ENCODE measurements at places on chromosomes 5 and 9.
A peak's percentile ranks its signal among the peaks of the same experiment; 100 is the strongest.

DNA sequence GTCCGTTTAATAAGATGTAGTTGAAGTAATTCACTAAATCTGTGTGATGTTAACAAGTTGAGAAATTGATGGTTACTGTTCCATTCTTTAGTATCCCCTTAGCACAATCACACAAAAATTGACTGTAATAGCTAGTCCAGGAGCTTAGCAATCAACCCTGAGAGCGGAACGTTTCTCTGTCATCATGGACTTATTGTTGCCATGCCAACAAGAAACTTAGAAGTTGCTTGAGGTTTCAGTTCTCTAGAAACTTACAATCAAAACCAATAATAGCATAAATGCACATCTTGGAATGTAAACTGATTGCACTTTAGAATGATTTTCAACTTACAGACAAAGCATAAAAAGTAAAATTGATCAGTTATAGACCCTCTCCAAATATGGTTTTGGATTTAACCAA is 125.4 kb upstream of the ANKH start:
- no peak for DNase-seq

DNA sequence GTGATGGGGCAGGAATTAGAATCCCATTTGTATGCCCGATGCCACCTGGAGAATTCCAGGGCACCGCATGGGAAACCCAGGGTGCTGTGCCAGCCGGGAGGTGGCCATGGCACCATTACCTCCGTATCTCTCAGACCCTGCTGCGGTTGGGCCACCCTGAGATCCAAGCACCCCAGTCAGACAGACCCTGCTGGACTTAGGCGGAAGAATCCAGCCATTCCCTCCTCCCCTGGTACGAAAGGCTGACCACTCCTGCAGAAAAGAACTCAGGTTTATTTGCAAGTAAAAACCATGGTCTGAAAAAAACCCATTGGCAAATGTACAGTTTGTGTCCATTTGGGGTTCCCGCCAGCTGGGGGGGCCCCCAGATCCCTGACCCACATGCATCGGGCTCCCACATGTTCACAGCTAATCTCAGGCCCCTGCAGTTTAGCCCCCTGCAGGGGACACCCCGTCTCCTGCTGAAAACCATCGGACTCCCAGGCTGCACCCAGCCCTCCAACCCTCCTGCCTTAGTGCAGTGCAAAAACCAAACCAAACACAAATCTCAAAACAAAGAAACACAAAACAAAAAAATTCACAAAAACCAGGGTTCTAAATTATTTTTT is 23.6 kb upstream of the SARDH start:
- DNase-seq, result no peak

DNA sequence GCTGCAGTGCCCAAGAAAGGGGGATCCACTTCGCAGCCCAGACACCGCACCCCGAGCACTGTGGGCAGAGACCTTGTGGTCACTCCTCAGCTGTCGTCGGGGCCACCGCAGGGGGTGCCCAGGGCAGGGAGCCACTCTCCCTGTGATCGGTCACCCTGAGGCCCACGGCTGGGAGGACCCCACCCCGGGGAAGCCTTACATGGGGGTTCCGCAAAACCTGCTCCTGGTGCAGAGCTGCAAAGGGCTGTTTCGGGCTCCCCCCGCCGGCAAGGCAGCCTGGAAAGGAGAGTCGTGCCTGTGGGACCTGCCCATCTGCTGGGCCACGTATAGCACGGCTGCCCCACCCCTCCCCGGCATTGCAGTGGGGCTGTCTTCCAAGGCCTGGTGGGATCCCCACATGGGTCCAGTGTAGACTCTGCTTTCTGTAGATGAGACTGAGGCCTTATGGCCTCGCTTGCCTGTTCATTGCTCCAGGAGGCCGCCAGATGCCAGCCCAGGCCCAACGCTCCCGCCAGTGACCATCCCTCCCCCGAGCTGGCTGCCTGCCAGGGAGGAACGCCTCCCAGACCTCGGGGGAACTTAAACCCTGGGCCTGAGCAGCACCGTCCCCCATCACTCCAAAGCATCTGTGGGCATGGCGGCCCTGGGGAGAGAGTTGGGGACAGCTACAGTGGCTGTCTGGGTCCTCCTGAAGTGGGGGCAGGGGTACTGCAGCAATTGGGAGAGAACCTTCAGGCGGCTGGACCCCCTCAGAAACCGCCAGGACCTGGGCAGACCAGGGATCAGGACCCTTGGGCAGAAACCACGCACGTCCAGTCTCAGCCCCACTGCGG is 1.6 kb upstream of the DNLZ start:
- no peak for DNase-seq

DNA sequence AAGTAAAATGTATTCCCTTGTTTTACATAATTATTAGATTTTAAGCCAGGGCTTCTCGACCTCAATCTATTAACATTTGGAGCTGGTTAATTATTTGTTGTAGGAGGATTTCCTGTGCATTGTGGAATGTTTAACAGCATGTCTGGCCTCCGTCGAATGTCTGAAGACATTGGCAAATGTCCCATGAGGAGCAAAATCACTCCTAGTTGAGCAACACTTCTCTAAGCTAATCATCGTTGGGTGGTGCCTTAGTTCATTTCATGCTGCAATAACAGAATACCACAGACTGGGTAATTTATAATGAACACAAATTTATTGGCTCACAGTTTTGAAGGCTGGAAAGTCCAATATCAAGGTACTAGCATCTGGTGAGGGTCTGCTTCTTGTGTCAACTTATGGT is 13.4 kb upstream of the VPS13A start:
- peak; percentile 76 for DNase-seq

- DNase-seq, result peak; percentile 47
These were observed at the start of gene ARAP3 for GRCh38 chr5:141681695-141682641. Gene ARAP3, minus strand, starts transcription at chr5:141682230. Its CDS starts 1,744 bp downstream, at chr5:141680486.

DNA sequence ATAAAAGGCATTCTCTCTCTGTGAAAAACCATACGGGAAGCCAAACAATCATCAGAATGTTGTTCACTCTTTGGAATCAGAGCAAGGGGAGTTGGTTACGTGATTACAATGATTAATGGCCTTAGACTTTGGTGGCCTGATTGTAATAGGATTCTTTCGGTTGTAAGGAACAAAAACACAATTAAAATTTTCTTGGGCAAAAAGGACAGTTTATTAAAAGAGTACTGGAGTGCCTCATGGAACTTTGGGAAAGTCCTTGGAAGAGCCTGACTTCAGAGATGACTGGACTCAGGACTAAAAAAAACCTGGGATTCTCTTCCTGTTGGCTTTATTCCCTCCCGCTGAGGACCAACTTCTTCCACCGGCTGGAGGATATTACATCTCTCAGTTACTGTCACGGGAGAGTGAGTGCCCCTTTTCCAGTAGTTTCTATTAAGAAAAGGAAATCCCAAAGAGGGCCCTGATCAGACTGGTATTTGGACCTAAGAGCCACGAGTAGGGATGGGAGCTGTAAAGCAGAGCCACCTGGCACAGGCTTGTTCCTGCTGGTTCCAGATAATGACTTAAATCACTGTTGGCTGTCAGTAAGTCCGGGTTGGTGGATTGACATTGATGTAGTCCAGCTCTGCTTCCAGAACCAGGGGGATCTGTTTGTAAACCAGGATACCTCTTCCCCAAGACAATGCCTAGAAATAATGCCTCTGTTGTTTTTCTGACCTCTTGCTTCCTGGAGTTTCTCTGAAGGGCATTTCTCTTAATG is 53.9 kb downstream of the CFAP95 start:
- DNase-seq, result peak; percentile 30

GRCh38 chr5:107670087-107670931 is 428 bp downstream of the EFNA5 start:
- DNase-seq, result no peak

GRCh38 chr5:131514316-131515283 is 120.4 kb downstream of the RAPGEF6 start:
- no peak for DNase-seq

DNA sequence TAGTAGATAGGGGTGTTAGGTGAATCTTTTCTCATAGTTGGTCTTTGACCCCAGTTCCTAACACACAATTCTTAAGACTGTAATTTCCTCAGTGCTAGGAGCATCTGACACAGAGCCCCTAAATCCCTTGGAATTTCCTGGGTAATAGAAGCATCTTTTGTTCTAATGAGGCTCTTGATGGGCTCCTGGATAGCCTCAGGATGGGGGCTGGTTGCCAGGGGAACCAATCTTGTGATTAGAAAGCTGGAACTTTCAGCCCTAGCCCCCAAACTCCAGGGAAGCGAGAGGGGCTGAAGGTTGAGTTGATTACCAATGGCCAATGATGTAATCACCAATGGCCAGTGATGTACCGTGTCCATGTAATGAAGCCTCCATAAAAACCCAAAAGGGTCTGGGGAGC is 44.5 kb downstream of the CCDC125 start:
- DNase-seq, result no peak

GRCh38 chr9:129436751-129437625 is 183.9 kb downstream of the C9orf50 start:
- peak; percentile 36 for DNase-seq

GRCh38 chr5:111016801-111017200 is 54.7 kb upstream of the TSLP start:
- DNase-seq, result no peak

DNA sequence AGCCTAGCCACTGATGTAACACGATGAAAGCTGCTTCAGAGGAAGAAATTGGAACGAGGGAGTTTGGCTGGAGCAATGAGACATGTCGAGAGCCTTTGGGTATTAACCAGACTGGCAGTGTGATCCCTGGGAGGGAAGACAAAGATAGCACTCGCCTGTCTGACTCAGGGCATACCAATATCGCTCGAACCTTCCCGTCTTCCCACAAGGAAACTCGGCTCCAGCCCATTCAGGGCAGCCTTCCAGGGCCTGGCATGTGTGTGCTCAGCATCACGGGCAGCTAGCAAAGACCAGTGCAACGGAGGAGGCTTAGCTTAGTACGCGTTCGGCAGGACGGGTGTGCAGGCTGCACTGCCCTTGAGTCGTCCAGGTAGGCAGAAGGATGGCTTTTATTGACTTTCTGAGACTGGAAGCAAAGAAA is 356.9 kb upstream of the WWC1 start:
- DNase-seq, result no peak

- no peak for DNase-seq
These were observed 69.4 kb downstream of the LMX1B start for GRCh38 chr9:126682928-126683697.

GRCh38 chr5:170532935-170533334 is 29.1 kb downstream of the KCNIP1 start:
- no peak for DNase-seq

GRCh38 chr9:124392871-124393460 is 22.3 kb downstream of the PSMB7 start:
- DNase-seq, result peak; percentile 71

- DNase-seq, result no peak
These were observed 4.3 kb upstream of the GDA start for GRCh38 chr9:72144756-72145492.

- DNase-seq, result no peak
These were observed 10.7 kb downstream of the RNF180 start for GRCh38 chr5:64176301-64176700.

DNA sequence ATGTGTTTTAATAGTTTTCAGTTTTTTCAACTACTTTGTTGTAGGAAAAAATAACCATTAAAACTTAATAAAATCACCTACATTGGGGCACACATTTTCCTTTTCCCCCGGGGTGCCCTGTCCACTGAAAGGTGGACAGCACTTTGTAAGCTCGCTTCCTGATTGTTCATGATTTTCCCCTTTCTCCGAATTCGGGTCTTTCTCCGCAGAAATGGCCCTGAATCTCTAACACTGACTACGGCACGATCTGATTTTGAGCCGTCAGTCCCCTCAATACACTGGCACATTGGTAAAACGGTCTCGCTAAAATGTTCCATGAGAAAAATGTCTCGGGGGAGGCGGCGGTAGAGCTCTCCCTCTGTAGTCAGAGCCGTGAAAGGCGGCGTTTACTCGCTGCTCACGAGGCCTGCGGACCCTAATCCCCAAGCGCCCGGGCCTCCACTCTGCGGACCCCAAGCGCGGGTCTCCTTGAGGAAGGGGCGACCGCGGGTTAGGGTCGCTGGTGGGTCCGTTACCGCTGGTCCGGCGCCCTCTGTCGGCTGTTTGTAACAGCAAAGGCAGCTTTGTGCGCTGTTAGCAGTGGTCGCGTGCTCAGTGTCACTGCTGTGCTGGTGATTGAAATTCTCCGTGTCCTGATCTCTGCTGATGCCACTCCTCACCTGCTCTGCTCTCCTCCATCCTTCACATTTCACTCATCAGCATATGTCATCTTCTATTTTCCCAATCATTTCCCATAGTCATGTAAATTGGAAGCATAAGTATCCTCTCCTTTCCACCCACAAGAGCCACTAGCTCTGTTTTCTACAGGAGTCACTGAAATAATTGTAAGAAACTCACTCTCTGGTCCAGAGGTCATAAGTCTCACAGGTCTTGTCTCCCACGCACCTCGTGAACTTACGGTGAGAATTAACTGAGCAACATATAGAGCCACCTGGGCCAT is 10.8 kb upstream of the IFNA2 start:
- DNase-seq, result no peak

- no peak for DNase-seq
These were observed 19.4 kb downstream of the EFNA5 start for GRCh38 chr5:107651325-107651724.

DNA sequence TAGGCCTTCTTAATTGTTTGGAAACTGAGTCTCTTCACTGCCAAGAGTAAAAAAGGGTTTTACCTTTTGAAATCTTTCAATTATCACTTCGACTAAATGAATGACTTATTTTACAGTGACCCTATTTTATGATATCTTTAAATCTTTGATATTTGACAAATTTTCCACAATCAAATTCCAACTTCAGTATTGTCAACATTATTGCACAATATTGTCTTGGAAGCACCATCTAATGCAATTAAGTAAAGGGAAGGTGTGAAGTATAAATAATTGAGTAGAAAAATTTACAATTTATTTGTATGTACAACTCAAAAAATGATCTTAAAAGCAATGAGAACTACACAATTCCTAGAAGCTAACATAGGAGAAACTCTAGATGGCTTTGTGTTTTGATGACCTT is 49.2 kb downstream of the GABRA6 start:
- no peak for DNase-seq

All from fibroblast of skin of left quadriceps (primary cell).